ENCODE measurements at places on chromosomes 7 and 10.

- DNase-seq: no peak
These were observed 823 bp downstream of the COPG2 start for GRCh38 chr7:130667593-130668257.

- no peak for DNase-seq
These were observed 243.3 kb upstream of the CELF2 start for GRCh38 chr10:10774416-10774815.

- no peak for DNase-seq
These were observed 804.8 kb upstream of the IGFBP3 start for GRCh38 chr7:46725838-46726237.

GRCh38 chr10:23694446-23694920 lies 255.6 kb downstream of the OTUD1 start:
- DNase-seq: no peak

GRCh38 chr10:125633517-125633999 lies 49.4 kb downstream of the TEX36 start:
- DNase-seq: no peak

- no peak for DNase-seq
These were observed 120.3 kb downstream of the NRP1 start for GRCh38 chr10:33214174-33214573.

GRCh38 chr10:113041841-113042750 lies 92.0 kb downstream of the TCF7L2 start:
- no peak for DNase-seq
